ENCODE measurements at places on chromosomes 3 and 15.

GRCh38 chr3:86225461-86225860, 765.5 kb downstream of the VGLL3 start:
- DNase-seq = no peak

DNA sequence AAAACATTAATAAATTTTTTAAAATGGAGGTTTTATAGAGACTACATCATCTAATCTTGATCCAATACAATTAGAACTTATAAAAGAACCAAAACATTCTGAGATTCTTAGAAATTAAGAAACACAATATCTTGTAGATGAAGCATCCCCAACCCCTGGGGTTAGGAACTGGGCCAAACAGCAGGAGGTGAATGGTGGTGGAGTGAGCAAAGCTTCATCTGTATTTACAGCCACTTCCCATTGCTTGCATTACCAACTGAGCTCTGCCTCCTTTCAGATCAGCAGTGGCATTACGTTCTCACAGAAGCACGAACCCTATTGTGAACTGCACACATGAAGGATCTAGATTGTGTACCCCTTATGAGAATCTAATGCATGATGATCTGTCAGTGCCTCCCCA, 36.3 kb downstream of the KNL1 start:
- no peak for DNase-seq

DNA sequence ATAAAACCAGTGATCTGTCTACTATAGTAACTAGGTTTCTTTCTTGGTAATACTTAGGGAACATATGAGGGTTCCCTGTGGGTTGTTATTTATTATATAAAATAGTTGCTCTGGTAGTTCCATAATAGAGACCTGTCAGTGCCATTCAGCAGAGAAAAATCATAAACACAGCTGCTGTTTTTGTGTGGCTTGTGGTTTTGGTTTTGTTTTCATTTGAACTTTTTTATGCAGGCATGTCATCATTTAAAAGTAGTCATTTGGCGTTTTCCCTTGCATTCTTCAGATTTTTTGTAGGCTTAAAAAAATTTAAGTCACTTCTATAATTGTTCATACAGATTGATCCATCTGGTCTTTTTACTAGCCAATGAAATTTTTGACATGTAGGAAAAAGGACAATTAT, 47.9 kb downstream of the PIK3CA start:
- no peak for DNase-seq

DNA sequence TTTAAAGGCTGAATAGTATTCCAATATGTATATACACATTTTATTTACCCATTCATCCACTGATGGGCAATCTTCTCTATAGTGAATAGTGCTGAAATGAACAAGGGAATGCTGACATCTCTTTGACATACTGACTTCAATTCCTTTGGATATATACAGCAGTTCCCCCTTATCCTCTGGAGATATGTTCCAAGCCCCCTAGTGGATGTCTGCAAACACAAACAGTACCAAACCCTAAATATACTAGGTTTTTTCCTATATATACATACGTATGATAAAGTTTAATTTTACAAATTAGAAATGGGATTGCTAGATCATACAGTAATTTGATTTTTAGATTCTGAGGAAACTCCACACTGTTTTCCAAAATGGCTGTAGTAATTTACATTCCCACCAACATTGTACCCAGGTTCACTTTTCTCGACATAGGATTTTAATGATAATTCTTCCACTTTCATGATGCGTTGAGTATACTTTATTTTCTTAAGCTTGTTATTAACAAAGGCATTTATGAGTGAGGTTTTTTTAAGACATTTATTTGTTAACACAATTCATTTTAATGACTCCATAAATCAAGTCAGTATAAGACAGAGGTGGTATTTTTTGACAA, 38.2 kb downstream of the VPS13C start:
- no peak for DNase-seq

- DNase-seq = no peak
Observed at GRCh38 chr3:195007151-195007550, 263.8 kb downstream of the XXYLT1 start.

- no peak for DNase-seq
Observed at GRCh38 chr15:57377478-57377847, 1.2 kb downstream of the CGNL1 start.

GRCh38 chr3:61518590-61518989, 42.8 kb upstream of the PTPRG start:
- no peak for DNase-seq

- DNase-seq = no peak
Observed at GRCh38 chr3:186068243-186068552, 40.7 kb downstream of the ETV5 start.

DNA sequence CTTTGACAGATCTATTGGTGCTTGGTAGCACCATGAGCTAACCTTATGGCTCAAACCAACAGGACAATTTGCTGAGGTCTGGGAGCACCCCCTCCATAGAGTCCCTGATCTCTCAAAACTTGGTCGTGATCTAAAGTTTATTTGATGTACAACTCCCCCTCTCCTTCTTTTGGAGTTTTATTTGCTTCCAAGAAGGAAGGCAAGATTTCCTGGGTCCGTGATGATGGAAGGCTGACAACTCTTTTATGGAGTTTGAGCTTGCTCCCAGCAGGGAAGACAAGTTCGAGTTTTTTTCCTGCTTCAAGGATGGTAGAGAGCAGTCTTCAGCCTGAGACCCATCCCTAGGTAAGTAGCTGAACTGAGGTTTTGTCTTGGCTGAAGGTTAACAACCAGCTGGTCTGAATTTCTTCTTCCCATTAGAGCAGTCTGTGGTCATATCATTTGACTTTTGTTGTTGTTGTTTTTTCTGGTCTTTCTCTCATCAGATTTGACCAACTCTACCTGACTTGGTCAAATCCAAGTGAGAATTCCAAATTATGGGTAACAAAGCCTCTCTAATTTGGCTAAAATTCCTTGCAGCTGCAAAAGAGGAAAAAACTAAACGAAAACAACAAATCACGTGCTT, 2.8 kb upstream of the MUC20 start:
- DNase-seq = no peak

GRCh38 chr3:106809623-106810299, 567.5 kb upstream of the CCDC54 start:
- DNase-seq = no peak

DNA sequence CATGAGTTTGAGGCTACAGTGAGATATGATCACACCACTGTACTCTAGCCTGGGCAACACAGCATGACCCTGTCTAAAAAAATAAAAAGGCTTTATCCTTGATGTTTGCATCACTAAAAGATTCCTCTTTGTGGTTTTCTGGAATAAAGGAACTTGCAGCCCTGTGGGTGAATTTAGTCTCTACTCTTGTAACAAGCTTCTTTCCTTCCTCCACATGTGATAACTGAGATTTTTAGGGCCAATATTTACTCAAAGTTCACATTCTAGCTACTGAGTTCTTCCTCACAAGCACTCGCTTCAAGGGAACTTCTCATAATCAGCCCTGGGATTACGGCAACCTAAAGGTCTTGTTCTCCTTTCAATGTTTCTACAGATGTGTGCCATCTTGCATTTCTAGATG, 24.6 kb downstream of the COMMD2 start:
- DNase-seq = no peak

GRCh38 chr3:154182975-154183374, 61.8 kb downstream of the ARHGEF26 start:
- no peak for DNase-seq

DNA sequence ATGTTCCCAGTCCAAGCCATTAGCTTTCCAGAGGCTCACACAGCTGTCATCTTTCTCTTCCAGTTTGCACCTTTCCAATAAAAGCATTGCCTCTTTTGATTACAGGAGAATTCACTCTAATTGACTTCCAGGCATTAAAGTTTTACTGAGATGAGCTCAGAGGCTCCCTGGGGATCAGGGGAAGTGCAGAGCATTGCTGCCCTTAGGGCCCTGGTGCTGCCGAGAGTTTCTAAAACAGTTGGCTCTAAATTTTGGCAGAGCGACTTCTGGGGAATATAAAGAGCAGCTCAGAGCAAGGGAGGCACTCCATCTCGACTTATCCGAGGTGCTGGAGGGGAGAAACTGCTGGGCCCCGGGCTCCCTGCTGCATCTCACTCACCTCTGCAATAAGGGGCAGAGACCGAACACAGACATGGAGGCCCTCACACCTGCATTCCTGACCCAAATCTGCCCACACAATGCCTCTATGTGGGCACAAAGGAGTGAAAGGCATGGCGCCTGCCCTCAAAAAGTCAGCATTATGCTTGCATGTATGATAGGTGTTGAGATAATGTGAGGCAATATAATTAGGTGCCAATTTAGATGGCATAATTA, 61.7 kb downstream of the SCN11A start:
- no peak for DNase-seq

GRCh38 chr3:87227835-87228144, 681 bp downstream of the CHMP2B start:
- no peak for DNase-seq

GRCh38 chr3:155917781-155918180, 47.3 kb downstream of the GMPS start:
- no peak for DNase-seq

GRCh38 chr3:157098121-157098822, 61.7 kb downstream of the CCNL1 start:
- DNase-seq = no peak

DNA sequence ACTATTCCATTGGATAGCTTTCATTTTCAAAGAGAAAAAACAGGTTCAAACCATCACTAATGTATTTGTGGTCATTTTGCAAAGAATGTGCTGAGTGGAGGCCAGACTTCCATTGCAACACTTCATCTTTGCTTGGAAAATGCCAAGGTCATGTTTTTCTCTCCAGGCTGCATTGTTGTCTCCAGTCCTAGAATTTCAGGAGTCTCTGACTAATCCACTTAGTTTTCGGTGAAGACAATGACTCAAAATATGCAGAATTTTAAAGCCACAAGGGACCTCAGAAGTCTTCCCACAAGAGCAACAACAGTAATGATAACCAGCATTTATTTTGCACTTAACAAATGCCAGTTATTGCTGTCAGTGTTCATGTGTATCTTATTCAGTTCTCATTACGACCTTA, 277.0 kb downstream of the RYR3 start:
- no peak for DNase-seq

DNA sequence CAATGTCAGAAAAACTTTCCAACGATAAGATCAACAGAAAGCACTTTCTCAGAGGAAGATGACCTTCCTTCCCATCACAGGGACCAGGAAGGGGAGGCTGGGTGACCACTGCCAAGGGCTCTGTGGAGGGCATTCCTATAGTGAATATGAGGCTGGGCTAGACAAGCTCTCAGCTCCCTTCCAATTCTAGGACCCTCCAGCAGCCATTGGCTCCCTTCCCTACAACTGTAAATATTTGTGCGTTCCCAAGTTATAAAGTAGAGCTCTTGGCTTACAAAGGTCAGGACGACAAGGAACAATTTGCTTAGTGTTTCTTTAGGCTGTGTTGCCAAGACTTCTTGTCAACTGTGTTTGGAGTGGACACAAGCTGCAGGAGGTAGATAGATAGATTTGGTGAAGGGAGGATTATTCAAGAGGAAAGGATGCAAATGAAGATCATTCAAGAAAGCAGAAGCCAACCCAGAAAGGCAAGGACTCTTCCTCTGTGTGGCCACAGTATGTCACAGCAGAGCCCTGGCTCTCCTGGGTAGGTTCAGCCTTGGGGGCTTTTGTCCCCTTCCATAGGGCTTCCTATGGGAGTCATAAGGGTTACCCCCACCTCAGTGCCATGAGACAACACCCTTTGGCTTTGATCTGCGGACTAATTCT, 223.6 kb upstream of the TLE3 start:
- no peak for DNase-seq

DNA sequence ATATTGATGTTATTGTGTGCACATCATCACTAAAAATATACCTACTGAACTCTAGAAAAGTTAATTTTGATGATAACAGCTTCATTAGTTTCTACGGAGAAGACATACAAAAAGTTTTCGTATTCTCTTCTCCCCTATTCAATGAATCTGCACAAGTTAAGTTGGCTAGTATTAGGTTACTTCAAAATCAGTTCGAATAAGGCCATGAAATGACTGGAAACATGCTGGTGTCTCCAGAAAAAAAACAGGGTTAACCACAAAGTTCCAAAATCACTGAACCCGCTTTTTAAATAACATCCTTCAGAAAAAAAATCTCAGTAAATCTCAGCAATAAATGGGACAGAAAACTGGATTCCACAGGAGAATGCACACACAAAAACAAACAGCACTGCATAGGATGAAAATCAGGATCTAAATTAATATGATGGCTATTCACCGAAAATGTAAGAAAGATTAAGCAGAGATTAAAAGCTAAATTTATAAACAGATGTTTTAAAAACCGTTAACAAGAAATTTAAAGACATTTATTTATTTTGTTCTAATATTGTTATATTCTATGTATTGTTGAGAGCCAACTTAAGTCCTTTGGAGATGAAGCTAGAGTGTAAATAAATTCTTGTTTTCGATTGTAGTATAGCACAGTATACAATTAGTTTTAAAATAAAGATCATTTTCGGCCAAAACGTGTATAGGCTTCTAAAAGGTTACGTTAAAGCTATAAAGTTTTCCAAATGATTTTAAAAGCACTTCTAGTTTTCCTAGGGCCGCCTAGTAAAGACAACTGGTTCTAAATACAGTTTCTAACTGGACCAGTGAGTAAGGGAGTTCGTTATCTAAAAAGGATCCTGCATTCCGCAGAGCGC, 1.0 kb downstream of the IGSF11 start:
- no peak for DNase-seq

- DNase-seq = no peak
Observed at GRCh38 chr15:60128000-60128376, 123.9 kb downstream of the FOXB1 start.

DNA sequence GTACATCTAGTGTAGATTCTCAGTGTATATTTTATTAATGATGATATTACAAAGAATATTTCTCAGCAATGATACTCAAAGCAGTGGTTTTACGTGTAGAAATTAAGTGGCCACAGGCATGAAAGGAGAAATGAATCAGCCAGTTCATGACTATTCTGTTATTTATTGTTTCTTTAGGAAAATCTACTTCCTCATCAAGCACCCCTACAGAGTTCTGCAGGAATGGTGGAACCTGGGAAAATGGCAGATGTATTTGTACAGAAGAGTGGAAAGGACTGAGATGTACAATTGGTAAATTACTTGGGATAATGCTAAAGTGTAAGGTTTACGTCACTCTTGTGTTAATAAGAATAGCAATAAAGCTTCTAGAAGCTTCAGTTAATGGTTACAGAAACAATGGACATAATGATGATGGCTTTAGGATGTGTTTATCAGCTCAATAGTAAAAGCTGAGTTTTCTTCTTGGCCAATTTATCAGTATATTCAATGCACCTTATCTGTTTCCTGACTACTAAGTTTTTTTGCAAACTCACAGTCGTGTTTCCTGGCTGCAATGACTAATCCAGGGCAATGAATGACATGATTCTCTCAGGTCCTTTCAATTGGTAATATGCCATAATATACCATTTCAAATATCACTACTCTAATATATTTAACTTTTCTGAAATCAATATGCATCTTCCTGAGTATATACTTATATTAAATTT, 20.2 kb downstream of the ADGRG7 start:
- no peak for DNase-seq

DNA sequence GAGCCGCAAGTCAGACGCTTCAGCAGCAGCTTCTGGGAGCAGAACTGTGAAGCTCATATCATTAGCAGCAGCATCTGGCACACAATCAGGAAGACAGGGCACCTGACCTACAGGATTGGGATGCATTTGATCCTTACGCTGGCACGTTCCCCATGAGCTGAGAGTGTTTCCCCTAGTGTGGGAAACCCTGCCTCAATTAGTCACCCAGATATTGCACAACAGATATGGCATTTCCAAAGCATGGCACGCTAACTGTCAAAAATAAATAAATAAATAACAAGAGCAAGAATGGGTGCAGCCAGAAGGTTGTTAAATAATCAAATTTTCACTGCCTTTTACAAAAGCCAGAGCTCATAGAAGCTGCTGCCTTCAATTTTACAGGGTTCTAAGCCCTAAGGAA, 189.6 kb upstream of the THBS1 start:
- DNase-seq = no peak

- DNase-seq = no peak
Observed at GRCh38 chr15:80455051-80455648, 51.0 kb downstream of the ARNT2 start.

All from NCI-H345 (cell line).